Aorta (tissue), 5 donors: ENCODE measurements at places on chromosomes 13 and 19.

DNA sequence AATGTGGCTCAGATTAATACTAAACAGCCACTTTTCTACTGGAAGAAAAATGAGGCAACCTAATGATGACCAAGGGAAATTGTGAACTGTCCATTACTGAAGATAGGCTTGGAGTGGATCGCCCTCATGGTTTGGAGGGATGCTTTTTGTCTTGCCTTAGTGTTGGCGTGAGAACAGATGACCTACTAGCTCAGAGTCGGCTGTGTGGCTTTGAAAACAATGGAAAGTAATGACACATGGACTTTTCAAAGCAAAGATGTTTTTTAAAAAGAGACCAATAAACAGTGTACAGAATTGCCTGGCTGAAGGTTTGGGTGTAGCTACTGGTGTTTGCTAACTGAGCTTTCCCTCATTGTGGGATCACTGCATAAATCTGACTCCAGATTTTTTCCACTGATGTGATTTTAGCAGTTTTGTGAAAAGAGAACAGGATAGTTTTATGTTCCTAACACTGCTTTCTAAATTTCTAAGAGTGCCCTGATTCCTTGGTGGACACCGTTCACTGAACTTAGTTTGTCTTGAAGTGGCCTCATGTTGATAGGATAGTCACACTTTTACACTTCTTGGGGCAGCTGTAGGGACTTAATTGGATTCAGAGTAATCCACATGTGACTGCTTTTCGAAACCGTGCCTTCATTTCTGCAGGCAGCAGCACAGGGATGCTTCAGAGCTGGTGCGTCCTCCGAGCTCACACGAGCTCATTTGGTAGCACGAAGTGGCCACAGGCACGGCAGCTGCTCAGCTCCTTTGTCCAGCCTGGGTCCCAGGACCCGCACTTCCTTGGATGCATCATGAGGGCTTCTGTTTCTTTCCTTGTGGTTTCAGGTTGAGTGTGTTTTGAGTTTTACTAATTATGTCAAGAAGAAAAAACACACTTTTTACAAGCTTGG, 4.3 kb downstream of the CEBPG start:
- no peak for DNase-seq

GRCh38 chr13:35954207-35954560, 177.0 kb downstream of the DCLK1 start:
- DNase-seq: no peak

- DNase-seq: no peak
Observed at GRCh38 chr13:42996584-42996983, 4.5 kb upstream of the EPSTI1 start.

DNA sequence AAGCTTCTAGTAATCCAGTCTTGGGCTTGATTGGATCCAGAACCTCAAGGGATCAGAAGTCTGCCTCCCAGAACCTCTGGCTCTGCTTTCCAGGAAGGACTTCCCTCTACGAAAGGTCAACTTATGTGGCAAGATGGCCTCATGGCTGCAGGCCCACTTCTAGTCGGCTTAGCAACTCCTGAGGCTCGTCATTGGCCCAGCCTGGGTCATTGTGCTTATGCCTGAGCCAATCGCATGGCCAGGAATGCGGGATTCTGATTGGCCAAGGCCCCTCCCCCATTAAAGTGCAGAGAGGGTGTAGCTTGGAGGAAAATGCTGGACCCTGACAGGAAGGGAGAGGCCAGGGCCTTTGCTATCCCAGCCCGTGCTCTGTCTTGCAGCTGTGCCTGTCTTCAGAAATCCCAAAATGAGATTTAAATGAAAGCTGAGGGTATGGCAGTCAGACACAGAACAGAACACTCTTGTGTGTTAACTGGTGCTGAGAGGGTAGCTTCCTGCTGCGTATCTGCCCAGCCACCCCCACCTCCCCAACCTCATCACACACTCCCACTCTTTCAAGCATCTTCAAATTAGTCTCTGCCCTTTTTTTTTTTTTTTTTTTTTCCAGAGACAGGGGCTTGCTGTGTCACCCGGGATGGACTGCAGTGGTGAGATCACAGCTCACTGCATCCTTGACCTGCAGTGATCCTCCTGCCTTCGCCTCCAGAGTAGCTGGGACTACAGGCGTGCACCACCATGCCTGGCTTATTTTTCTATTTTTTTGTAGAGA, 5.5 kb upstream of the CCNE1 start:
- DNase-seq: peak; percentile 68

DNA sequence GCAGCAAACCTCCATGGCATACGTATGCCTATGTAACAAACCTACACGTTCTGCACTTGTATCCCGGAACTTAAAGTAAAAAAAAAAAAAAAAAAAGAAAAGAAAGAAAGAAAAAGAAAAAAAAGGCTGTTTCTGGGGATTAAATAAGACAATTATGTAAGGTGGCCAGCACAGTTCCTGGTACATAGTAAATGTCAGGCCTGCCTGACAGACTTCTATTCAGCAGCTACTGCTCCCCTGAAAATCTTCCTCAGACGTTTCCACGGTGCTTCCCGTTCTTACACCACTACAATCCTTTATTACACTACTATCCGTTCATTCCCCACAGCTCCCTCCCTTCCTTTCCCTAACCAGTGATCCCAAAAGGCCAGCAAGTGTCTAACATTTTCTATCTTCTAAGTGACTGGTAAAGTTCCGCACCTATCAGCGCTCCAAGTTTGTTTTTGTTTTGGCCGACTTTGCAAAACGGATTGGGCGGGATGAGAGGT, 636 bp upstream of the RB1 start:
- DNase-seq: no peak

GRCh38 chr19:40165362-40165937, 25.8 kb upstream of the MAP3K10 start:
- peak; percentile 84 for DNase-seq

DNA sequence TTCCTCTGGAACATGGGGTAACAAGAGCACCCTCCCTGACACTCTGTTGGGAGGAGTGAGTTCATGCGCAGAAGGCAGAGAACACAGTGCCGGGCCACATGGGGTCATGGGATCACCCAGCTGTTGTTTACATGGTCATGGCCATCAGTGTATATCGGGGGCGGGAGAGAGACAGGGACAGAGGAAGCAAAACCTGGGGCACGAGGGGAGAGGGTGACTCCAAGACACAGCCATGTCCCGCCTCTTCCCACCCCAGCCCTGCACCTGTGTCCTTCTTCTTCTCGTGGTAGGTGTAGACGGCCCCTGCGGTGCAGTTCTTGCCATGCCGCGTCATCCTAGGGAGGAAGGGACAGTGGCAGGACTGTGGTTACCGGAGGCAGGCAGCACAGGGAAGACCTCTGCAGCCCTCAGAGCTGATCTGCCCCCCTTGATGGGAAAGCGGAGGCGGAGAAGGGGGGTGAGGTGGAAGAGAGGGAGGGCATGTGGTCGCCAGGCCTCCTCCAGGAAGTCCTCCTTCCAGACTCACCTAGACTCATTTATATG, 19.9 kb downstream of the NOSIP start:
- no peak for DNase-seq

DNA sequence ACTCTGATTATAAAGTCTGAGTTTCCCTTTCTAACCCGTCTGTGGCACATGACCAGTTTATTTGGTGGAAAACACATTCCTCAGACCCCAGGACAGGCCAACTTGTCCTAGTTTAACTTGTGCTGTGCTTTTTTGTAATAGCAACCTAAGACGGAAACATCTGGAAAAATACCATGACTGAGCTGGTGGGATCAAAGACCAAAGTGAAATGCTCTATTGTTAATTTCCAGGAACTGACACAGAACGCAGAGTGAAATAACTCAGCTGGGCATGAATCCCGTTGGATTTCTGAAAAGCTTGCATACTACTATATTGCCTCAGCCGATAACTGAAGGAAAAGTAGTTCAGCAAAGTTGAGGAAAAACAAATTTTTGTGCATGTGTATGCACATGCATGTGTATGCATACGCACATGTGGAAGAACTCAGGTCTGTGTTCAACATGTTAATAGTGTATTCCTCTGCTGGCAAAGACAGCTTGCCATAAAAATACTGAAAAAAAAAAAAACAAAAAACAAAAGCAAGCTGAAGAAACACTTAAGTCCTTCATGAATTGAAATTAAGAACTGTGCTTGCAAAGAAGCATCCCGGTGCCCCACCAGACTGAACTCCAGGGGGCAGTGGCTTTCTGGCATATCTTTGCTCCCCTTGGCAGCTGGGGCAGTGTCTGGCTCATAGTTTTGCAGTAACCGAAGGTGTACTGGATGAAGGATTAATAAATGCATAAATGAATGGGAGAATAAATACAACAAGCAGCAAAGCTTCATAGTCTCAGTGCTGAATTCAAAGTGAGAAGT, 187.8 kb downstream of the LHFPL6 start:
- peak; percentile 54 for DNase-seq

DNA sequence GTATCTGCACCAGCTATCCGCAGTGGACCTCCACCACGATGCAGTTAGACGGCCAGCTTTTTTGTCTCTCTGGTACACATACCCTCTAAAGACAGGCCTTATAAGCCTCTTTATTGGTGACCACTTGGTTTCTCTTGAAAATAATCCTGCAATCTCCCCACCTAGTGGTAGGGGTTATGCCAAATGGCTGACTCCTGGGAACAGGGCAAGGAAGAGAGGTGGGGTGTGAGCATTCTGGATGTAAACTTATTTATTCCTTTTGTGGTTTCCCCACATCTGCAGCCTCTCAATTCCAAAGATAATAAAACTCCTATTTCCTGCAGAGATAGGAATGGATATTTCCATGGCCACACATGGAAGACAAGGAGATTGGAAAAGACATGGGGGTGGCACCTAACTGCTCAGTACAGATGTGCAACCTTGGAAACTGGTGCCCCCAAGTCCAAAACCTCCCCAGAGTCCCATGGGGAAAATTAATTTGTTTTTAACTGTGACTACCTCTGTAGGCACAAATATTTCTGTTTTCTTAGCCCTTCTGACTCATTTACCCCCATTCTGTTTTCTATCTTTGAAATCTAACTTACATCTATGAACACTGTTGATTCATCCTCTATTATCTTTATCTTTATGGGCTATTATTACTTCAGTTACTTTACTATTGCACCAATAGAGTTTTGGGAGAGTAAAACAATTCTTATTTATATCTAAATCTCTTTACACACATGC, 112.7 kb upstream of the TSHZ3 start:
- no peak for DNase-seq

GRCh38 chr13:110600261-110600819, 15.0 kb upstream of the NAXD start:
- no peak for DNase-seq

DNA sequence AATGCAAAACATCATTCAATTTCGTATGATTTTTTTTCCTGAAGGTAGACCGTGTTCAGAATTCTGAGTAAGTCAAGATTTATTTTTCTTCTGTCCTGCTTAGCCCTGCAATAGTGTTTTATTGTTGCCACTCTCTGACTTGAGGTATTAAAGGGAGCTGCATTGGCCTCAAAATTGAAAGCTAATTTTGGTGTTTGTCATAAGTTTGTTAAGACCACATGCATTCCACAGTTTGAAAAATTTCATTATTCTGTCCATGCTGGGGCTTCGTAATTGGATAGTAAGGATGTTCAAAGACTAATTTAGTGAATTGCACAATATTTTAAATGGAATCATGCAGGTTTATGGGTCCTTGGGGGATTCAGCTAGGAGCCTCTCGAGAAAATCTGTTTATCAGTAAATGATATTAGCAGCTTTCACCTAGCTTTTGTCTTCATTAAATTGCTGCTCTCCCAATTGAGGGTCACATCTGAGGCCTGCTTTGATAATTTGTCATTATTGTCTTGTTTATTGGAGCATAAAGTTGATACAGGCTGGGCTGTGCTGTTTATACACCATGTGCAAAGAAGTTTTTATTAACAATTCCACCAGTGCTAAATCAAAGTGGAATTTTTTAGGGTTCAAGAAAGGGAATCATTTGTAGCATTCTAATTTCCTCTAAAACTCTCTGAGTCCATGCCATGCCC, 339.8 kb upstream of the OBI1 start:
- DNase-seq: no peak

DNA sequence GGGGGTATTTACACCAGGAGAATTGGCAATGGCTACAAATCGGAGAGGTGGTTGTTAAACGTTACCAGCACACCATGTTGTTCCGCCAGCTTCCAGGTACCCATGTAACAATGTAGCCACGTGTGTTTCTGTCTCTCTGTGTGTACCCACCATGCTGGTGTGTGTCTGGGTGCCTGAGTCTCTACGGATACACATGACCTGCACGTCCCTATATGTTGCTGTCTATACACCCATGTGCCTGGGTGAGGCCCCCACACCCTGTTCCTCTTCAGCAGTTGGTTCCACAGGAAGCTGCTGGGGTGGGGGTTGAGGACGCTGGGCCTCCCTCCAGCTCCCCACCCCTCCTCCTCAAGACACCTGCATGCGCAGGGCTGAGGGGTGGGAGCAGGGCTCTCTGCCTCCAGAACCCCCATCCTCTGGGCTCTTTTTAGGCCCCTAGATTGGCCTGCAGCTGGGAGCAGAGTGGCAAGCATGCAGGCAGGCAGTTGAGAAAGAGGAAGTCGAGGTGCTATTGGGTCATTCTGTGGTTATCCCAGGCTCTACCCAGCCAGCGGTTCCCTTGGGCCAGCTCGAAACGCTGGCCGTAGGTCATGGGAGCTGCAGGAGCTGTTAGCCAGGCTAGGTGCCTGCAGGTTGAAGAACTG, at the start of gene ARHGEF18:
ARHGEF18 (plus strand) TSS at position 351 of the 644 bp plus-strand sequence. CDS start 13,954 bp downstream, outside the sequence.
- peak; percentile 55 for DNase-seq
